ENCODE measurements at places on chromosomes 7 and 10. TPM values are rescaled to one million over a fixed set of nuclear protein-coding genes. Genes with fewer than 3 reads are reported as not detected.

- no peak for DNase-seq
Observed at GRCh38 chr10:1347962-1348772, 292.0 kb downstream of the WDR37 start.

- peak; percentile 59 for DNase-seq
Observed at GRCh38 chr7:157255201-157255606, 81.6 kb upstream of the DNAJB6 start.

- DNase-seq, result peak; percentile 55
Observed at GRCh38 chr10:97065686-97066660, 119.8 kb downstream of the SLIT1 start.

DNA sequence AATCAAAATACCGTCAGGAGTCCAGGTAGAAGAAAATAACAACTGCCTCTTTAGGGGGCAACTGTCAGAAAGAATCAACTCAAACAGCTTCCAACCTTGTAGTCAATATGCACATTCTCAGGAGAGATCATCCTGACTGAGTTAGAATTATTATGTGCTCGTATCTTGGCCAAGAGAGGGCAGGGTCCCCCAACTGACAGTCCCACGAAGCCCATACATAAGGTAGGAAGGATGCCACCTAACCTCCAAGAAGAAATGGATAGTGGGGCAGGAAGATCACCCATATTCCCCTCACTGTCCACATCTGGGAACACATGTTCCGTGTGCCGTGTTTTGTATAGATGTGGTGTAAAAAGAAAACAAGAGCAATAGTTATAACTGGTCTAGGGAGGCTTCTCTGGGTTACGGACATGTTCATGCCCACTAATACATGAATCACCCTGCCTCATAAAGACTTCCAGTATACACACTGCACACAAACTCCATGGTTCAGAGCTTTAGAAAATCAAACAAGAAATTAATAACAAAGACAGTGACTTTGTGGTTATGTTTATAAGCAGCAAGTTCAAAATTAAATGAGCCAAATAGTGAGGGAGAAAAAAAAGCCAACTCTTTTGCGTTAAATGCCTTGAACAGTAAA is 295.6 kb downstream of the FGFR2 start:
- no peak for DNase-seq

DNA sequence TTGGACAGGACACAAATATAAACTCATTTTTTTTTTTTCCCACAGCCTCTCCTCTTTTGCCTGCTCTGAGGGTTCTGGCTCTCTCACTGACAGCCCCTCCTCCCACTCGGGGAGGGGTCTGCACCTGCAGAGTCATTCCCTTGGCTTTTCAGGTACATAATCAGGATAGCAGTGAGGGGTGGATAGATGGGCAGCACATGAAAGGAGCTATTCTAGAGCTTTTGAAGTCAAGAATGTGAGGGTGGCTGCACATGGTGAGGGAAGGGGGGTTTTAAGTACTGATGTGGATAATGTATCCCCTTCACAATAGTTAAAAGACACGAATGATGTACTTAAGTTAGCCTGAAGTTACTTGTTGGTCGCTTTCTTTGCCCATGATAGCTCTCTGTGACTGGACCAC is 76.2 kb downstream of the CFAP58 start:
- DNase-seq, result no peak

- DNase-seq, result no peak
Observed at GRCh38 chr10:126564326-126564888, 106.1 kb downstream of the C10orf90 start.

GRCh38 chr10:14681305-14681704 is 93.4 kb downstream of the FAM107B start:
- DNase-seq, result no peak

DNA sequence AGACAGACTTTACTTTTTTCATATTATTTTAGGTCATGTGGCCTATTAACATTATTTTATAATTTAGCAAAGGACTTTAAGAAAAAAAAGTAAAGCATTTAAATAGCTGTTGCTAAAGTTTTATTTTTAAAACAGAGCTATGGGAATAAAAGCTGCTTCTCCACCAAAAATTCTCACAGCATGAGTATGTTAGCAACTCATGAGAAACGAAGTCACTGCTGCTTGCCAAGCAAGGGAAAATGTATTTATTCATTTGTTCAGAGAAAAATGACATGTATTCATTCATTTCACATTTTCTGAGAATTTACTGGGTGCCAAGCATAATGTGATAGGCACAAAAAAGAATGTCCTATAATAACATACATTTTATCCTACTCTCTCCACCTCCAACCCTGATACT is 5.1 kb downstream of the LRRC72 start:
- DNase-seq, result no peak

GRCh38 chr10:86020134-86020533 is 346.5 kb downstream of the GRID1 start:
- no peak for DNase-seq

The GIMAP7 gene
- total RNA-seq, result not detected

Measured in Karpas-422 (cell line).